ENCODE measurements at places on chromosomes 7 and 10. TPM values are rescaled to one million over a fixed set of nuclear protein-coding genes. Genes with fewer than 3 reads are reported as not detected.
A peak's percentile ranks its signal among the peaks of the same experiment; 100 is the strongest.

GRCh38 chr10:43348511-43349312 is 22.7 kb upstream of the FXYD4 start:
- no peak overlapping the region for H3K27ac ChIP-seq
- H3K36me3 ChIP-seq, result no peaks in the 10 kb centered on the region
- DNase-seq, result peak; percentile 89

The CPA2 gene
- 0.92 TPM for polyA plus RNA-seq

- H3K27ac ChIP-seq, result no peak overlapping the region
- peak; percentile 69 for DNase-seq
- H3K36me3 ChIP-seq, result no peaks in the 10 kb centered on the region
- peak overlapping the region; percentile 38 for H3K4me3 ChIP-seq
Measured at GRCh38 chr10:95295031-95295755, 4.4 kb upstream of the PDLIM1 start.

- H3K4me1 ChIP-seq, result peaks cover 32% of the 10 kb centered on the region
- no peak for DNase-seq
- H3K4me3 ChIP-seq, result no peak overlapping the region
- peak overlapping the region; percentile 83 for H3K27ac ChIP-seq
- H3K27me3 ChIP-seq, result no peaks in the 10 kb centered on the region
Measured at GRCh38 chr7:37084303-37084702, 360.0 kb upstream of the AOAH start.

DNA sequence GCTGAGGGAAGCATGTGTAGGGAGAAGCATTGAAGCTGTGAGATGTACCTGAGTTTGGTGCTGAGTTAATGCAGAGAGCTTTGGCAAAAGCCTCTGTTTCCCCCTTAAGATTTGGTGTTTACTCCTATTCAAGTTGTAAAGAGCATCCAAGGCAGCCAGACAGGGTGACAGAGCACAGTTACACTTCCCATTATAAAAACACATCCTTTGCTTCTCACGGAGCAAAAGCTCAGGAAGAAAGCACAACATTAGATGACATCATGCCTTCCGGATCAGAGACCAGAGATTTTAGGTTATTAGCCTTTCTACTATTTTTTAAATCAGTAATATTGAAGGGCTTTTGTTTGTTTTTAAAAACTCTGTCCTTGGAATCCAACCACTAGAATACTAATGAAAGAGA is 182.9 kb downstream of the DOCK4 start:
- DNase-seq, result no peak
- no peaks in the 10 kb centered on the region for H3K27me3 ChIP-seq
- H3K4me1 ChIP-seq, result no peaks in the 10 kb centered on the region
- no peak overlapping the region for H3K4me3 ChIP-seq
- no peak overlapping the region for H3K27ac ChIP-seq

The GARIN1A gene
- polyA plus RNA-seq, result 0.87 TPM

GRCh38 chr7:157898802-157899505 is 562.1 kb downstream of the DNAJB6 start:
- no peaks in the 10 kb centered on the region for H3K27me3 ChIP-seq
- no peak overlapping the region for H3K27ac ChIP-seq
- DNase-seq, result no peak
- H3K36me3 ChIP-seq, result no peaks in the 10 kb centered on the region
- H3K4me1 ChIP-seq, result no peaks in the 10 kb centered on the region

The TMEM236 gene
- 2.4 TPM for polyA plus RNA-seq

The BRAT1 gene
- polyA plus RNA-seq, result 11.3 TPM

DNA sequence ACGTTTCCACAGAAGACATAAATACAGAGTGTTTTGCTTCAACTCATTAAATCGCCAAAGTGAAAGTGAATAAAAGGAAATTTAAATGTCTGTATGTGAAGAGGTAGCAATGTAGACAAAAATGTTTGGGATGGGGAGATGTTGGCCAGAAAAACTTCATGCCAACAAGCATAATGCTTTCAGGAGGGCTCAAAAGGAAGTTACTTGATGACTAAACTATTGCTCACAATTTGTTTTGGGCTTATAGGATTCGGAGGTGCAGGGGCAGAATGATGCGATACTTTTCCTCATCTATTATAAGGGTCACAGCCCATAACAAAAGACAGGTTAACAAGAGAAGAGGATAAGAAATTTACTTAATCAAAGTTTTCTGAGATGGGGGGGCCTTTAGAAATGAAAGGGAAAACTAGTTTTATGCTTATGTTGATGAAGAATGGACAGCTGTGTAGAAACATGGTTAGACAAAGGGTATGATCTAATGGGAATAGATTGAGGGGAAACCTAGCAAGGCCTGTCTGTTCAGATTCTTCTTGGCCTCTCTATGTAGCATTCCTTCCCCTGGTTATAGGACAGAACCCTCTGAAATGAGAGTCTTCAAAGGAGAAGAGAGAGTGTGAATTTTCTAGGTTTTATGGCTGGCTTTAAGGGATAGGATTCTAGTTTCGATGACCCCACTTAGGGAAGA is 898.6 kb downstream of the LRMDA start:
- peaks cover 46% of the 10 kb centered on the region for H3K4me1 ChIP-seq
- no peak overlapping the region for H3K4me3 ChIP-seq
- H3K36me3 ChIP-seq, result no peaks in the 10 kb centered on the region
- H3K27me3 ChIP-seq, result no peaks in the 10 kb centered on the region

DNA sequence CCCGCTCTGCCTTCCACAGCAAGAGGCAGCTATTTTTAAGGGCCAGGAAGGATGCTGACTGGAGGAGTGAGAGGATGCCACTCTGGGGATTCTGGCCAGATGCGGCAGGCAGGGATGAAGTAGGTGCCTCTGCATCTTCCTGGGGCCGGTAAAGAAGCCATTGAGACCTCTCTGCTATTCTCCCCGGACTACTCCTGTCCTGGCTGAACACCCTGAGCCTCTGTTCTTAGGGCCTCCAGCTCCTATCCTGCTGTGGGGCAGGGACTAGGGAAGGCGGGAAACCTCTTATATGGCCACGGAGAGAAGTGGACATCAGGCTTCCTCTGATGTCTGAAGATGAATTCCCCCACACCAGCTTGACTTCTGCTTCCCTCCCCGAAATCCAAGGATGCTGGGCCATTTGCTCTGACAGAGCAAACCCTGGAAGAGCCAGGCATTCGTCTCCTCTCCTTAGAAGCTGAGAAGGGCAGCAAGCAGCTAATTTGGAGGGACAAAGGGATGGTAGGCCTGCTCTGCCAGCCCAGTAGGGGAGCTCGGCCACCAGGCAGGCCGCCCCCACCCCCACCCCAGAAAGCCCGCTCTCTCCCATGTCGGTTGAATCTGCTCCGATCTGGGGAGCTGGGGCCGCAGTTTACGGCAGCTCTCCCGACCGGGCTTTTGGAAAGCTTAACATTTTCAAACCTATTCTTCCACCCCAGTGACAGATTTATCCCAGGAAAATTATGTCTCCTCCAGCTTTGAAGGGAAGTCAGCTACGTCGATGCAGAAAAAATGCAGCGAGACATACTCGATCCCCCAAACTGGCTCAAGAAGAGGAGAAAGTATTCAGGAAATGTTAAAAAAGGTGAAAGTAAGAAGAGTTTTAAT is 2.8 kb downstream of the FGF8 start:
- peaks cover 85% of the 10 kb centered on the region for H3K27me3 ChIP-seq
- H3K4me1 ChIP-seq, result peaks cover 26% of the 10 kb centered on the region
- no peak overlapping the region for H3K4me3 ChIP-seq
- H3K27ac ChIP-seq, result no peak overlapping the region

The ZNF467 gene
- 3.5 TPM for polyA plus RNA-seq

The FAM20C gene
- polyA plus RNA-seq, result 27.5 TPM

DNA sequence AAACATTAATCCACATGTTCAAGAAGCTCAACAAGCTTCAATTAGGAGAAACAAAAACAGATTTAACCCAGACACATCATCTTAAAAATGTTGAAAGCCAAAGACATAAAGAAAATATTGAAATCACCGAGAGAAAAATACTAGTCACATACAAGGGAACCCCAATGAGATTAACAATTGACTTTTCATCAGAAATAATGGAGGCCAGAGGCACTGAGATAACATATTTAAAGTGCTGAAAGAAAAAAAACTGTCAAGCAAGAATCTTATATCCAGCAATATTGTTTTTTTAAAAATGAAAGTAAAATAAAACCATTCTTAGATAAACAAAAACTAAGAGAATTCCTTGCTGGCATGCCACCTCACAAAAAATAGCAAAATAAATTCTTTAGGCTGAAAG is 28.9 kb downstream of the AOC1 start:
- H3K36me3 ChIP-seq, result no peaks in the 10 kb centered on the region
- DNase-seq, result no peak
- H3K4me1 ChIP-seq, result no peaks in the 10 kb centered on the region
- H3K4me3 ChIP-seq, result no peak overlapping the region
- no peaks in the 10 kb centered on the region for H3K27me3 ChIP-seq

GRCh38 chr10:22649390-22649841 is 65.0 kb downstream of the PIP4K2A start:
- H3K27me3 ChIP-seq, result no peaks in the 10 kb centered on the region
- no peak overlapping the region for H3K27ac ChIP-seq
- no peak overlapping the region for H3K4me3 ChIP-seq
- peaks cover 20% of the 10 kb centered on the region for H3K4me1 ChIP-seq
- DNase-seq, result no peak

The AKR1C8 gene
- polyA plus RNA-seq, result not detected

- H3K4me3 ChIP-seq, result no peak overlapping the region
- H3K36me3 ChIP-seq, result no peaks in the 10 kb centered on the region
- no peak overlapping the region for H3K27ac ChIP-seq
- H3K4me1 ChIP-seq, result no peaks in the 10 kb centered on the region
- no peaks in the 10 kb centered on the region for H3K27me3 ChIP-seq
- DNase-seq, result no peak
Measured at GRCh38 chr7:40859965-40860543, 725.2 kb downstream of the SUGCT start.

The RADIL gene
- polyA plus RNA-seq, result 2.3 TPM

The MINDY4 gene
- 1.2 TPM for polyA plus RNA-seq

The SPDYE16 gene
- 0.60 TPM for polyA plus RNA-seq

- DNase-seq, result no peak
- no peaks in the 10 kb centered on the region for H3K4me1 ChIP-seq
- H3K4me3 ChIP-seq, result no peak overlapping the region
- no peak overlapping the region for H3K27ac ChIP-seq
- H3K27me3 ChIP-seq, result no peaks in the 10 kb centered on the region
Measured at GRCh38 chr10:112517451-112517862, 70.4 kb downstream of the VTI1A start.

GRCh38 chr7:128357217-128357613 is 4.3 kb downstream of the PRRT4 start:
- peaks cover 28% of the 10 kb centered on the region for H3K27me3 ChIP-seq
- H3K27ac ChIP-seq, result no peak overlapping the region
- H3K4me1 ChIP-seq, result no peaks in the 10 kb centered on the region

- no peaks in the 10 kb centered on the region for H3K4me1 ChIP-seq
- H3K4me3 ChIP-seq, result no peak overlapping the region
- H3K27me3 ChIP-seq, result peaks cover 39% of the 10 kb centered on the region
- no peaks in the 10 kb centered on the region for H3K36me3 ChIP-seq
- H3K27ac ChIP-seq, result no peak overlapping the region
- no peak for DNase-seq
Measured at GRCh38 chr10:129896860-129897200, 67.2 kb downstream of the EBF3 start.

Measured in sigmoid colon (tissue), 7 donors.